ENCODE measurements at places on chromosomes 7 and 10.

DNA sequence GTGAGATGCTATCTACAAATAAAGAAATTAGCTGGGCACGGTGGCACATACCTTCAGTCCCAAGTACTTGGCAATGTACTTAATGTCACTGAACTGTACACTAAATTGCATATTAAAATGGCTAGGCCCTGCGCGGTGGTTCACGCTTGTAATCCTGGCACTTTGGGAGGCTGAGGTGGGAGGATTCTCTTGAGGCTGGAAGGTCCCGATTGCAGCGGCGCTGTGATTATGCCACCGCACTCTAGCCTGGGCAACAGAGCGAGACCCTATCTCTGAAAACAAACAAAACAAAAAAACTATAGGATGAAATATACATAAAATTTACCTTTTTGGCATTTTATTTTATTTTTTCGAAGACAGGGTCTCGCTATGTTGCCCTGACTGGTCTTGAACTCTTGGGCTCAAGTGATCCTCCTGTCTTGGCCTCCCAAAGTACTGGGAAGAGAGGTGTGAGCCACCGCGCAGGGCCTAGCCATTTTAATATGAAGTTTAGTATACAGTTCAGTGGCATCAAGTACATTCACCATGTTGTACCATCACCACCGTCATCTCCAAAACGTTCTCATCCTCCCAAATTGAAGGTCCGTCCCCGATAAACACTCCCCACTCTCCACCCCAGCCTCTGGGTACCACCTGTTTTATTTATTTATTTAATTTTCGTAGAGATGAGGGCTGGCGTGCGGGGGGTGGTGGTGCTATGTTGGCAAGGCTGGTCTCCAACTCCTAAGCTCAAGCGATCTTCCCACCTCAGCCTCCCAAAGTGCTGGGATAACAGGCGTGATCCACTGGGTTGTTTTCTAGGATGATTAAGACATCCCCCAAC, 1.3 kb upstream of the EIF3B start:
- no peak for DNase-seq

DNA sequence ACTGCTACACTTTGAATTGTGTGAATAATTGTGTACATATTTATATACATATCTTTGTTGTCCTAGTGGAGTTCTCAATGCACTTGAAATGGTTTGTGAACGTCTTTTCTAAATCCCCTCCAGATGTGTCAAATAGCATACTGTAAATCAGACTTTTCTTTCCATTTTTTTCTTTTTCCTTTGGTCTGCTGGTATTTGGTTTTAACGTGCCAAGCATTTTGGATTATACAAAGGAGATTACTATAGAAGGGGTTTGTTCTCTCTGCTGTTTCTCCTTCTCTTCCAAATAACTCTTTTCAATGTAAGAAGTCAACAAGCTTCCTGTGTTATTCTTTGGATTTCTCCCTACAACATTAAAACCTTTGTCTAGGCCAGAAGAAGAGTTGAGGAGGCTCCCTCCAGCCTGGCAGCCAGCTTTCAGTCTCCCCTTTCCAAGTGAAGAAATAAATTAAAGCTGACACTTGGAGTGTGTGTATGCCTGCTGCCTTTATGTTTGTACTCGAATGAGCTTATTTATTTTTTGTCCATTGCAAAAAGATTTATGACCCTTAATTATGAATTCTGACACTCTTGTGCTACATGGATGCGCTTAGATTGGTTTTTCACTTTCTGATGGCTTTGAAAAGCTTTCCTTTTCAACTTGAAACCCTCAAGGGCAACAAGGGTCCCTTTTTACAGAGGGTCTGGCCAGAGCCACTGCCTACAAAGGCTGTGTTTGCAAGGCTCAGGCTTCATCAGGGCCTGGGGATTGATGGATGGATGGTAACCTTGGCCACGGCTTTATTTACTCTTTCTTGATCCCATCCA, 107.8 kb downstream of the RAB18 start:
- DNase-seq: no peak

- DNase-seq: no peak
Measured at GRCh38 chr7:28503396-28503795, 91.1 kb downstream of the CREB5 start.

- no peak for DNase-seq
Measured at GRCh38 chr10:103759100-103759781, 96.1 kb downstream of the SH3PXD2A start.

- DNase-seq: no peak
Measured at GRCh38 chr10:68330852-68331454, 911 bp upstream of the HNRNPH3 start.

DNA sequence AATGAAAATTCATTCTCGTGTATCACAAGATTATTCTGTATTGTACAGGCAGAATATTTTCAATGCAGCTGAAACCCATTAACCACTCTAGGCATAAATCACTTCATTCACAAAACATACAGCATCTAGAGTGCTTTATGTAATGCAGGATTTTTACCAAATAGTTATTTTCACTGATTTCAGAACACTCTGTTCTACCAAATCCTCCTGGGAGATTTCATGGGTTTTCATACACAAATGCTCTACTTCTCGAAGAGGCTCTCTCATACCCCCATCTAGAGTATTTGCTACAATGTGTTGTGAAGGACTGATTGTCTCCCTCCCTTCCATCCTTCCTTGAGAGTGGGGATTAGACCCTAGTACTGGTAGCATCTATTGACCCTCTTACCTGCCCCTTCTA, 209.2 kb upstream of the LRRN3 start:
- no peak for DNase-seq

DNA sequence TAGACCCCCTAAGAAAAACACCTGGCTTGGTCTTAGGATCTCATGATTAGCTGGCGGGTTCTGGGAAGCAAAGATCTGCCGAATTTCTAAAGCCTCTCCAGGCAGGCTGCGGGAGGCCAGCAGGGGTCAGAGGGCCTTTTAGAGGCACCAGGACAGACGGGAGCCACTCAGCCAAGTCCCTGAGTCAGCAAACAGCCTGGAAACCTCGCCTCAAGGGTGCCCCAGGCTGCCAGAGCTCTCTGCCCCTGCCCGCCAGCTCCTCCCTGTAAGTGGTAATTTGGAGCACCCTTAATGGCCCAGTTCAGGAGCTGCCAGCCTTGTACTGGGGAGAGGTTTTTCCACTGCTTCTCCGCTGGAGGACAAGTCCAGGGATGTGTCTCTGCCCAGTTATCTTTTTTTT, 88.7 kb downstream of the HIP1 start:
- no peak for DNase-seq

GRCh38 chr7:124765401-124766352, at the start of gene GPR37:
Gene GPR37, minus strand, starts transcription at chr7:124765792. Its CDS starts 816 bp downstream, at chr7:124764976.
- DNase-seq: no peak

DNA sequence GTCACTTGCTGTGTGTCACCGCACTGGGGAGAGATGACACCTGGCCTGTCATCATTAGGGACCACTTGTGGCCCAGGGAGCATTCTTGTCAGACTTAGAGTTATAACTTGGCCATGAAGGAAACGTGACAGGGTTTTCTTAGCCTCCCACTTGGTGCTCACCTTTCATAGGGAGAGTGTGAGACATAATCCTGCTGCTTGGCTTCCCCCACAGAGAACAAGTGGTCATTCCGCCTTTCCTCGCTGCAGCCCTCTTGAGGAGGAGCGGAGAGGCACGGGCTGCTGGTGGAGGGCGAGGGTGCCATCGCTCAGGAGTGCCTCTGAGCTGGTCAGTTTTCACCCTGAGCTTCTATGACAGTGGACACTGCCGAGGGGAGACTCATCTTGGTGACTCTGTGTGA, 125.0 kb upstream of the GJD4 start:
- no peak for DNase-seq

- DNase-seq: no peak
Measured at GRCh38 chr7:149459201-149459539, 1.7 kb downstream of the ZNF777 start.
